B cell (primary cell): ENCODE measurements at places on chromosomes 13 and 19. TPM values are rescaled to one million over a fixed set of nuclear protein-coding genes. Genes with fewer than 3 reads are reported as not detected.

GRCh38 chr13:109496216-109496615 is 290.2 kb downstream of the IRS2 start:
- DNase-seq = no peak
- H3K27ac ChIP-seq = no peak overlapping the region
- no peaks in the 10 kb centered on the region for H3K4me1 ChIP-seq

DNA sequence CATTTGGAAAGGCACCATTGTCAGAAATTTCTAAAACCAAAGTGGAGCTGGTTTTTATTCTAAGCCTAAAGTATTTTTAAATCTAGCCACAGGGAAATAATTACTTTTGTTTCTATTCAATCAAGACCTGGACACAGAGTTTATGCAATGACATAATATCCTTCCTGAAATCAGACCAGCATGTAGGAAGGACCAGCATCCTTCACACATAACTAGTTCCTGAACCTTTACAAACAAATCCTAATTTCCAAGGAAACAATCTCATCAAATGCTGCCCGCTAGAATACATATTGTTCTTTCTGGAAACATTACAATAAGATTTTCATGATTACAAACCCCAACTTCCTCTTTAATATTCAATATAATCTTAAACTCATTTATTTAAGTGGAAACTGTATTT is 1.5 kb downstream of the STARD13 start:
- peaks cover 16% of the 10 kb centered on the region for H3K27me3 ChIP-seq
- no peak overlapping the region for H3K4me3 ChIP-seq
- peaks cover 15% of the 10 kb centered on the region for H3K4me1 ChIP-seq
- no peak for DNase-seq
- no peaks in the 10 kb centered on the region for H3K36me3 ChIP-seq

DNA sequence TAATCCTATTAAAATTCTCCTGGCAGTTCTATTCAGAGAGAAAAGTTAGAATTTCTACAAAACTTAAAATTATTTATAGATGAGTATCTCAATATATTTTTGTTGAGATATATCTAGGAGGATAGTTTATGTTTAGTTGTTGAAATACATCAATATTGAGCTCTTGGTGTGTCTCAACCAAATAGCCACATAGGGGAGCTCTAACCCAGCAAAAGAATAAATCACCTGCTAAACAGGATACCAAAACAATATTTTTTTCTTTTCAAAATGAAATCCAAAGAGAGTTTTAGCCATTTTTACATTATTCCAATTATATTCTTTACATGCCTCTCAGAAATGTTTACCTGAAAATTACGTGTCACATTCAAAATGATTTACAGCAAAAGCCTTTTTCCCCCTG is 954.7 kb downstream of the SLITRK6 start:
- H3K36me3 ChIP-seq = no peaks in the 10 kb centered on the region
- no peaks in the 10 kb centered on the region for H3K27me3 ChIP-seq
- no peak for DNase-seq
- H3K4me3 ChIP-seq = no peak overlapping the region
- no peak overlapping the region for H3K27ac ChIP-seq
- no peaks in the 10 kb centered on the region for H3K4me1 ChIP-seq

GRCh38 chr13:91902291-91902690 is 503.9 kb downstream of the GPC5 start:
- no peaks in the 10 kb centered on the region for H3K36me3 ChIP-seq
- H3K4me1 ChIP-seq = peaks cover 7% of the 10 kb centered on the region
- DNase-seq = no peak
- no peaks in the 10 kb centered on the region for H3K27me3 ChIP-seq
- H3K27ac ChIP-seq = no peak overlapping the region
- H3K4me3 ChIP-seq = no peak overlapping the region

DNA sequence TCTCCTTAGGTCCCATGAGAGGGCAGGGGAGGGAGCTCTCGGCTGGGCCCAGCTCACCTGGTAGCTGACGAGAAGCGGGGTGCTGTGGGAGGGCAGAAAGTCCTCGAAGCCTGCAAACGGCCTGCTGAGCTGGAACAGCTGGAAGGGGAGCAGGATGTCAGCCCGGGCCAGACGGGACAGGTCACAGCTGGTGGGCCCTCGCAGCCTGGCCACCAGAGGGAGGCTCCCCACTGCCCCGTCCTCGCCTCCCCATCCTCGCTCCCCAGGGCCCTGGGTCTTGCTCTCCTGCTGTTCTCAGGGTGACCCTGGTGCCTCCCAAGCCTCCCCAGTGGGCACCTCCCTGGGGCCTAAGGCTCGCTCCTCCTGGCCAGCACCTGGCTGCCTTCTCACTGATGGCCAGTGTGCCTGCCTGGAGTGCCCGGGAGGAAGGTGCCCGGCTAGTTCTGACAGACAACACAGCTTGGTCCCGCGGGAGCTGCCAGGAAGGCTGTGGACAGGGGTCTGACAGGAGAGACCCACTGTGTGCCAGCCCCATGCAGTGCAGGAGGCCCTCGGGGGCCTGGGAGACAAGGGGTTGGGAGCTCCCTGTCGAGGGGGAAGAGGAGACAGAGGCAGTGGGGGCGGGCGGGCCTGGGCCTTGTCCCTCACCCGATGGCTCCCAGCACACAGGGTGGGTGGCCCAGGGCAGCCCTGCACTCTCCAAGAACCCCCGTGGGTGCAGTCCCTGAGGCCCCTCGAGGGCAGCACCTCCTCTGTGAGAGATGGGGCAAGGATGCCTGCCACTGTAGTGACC is 20.3 kb downstream of the GPX4 start:
- no peaks in the 10 kb centered on the region for H3K27me3 ChIP-seq
- H3K27ac ChIP-seq = no peak overlapping the region
- H3K4me1 ChIP-seq = no peaks in the 10 kb centered on the region
- H3K4me3 ChIP-seq = no peak overlapping the region
- peaks cover 72% of the 10 kb centered on the region for H3K36me3 ChIP-seq
- no peak for DNase-seq

GRCh38 chr13:49859560-49859959 is 67.1 kb upstream of the KPNA3 start:
- H3K27ac ChIP-seq = no peak overlapping the region
- H3K4me3 ChIP-seq = no peak overlapping the region
- no peak for DNase-seq

The EDNRB gene
- not detected in 2 replicates for total RNA-seq

The KASH5 gene
- total RNA-seq = 0.74 and 1.4 TPM in 2 replicates

The WDR18 gene
- total RNA-seq = 50.5 and 60.5 TPM in 2 replicates
